ENCODE measurements at places on chromosomes 3 and 15. TPM values are rescaled to one million over a fixed set of nuclear protein-coding genes. Genes with fewer than 3 reads are reported as not detected.

DNA sequence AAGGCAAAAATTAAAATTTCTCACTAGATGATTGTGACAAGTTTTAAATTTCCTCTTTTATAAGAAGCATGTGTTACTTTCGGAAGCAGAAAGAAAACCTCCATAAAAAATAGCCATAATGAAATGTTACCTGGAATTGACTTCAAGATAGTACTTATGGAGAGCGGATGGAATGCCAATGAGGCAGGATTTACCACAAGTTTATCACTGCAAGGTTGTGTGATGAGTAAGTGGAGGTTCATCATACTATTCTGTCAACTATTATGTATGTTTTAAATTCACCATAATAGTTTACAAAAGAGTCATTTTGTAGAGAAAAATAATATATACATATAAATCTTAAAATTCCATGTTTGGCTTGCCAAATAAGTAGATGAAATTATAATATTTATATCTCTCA lies 230.3 kb downstream of the SCAPER start:
- no peak for DNase-seq

GRCh38 chr15:79352206-79352605 lies 41.3 kb downstream of the TMED3 start:
- no peak for DNase-seq

DNA sequence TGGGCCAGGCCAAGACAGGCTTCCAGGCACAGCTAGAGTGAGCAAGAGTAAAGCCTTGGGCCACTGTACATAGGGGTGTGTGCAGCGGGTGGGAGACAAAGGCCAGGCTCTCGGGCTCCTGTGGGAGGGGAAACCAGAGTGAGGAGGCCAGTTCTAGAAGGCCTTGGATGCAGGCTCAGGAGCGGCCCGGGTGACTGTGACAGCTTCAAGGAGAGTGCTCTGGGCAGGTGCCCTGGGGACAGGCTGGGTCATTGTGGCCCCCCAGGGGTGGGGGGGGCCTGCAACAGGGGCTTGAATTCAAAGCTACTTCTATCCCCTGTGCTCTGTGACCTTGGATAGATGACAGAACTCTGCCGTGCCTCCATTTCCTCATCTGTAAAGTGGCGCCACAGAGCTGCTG lies 109.2 kb downstream of the DNAJB8 start:
- no peak for DNase-seq

GRCh38 chr3:45214061-45214680 lies 11.9 kb downstream of the TMEM158 start:
- no peak for DNase-seq

- peak; percentile 57 for DNase-seq
Observed at GRCh38 chr15:57213862-57214261, 162.4 kb upstream of the CGNL1 start.

GRCh38 chr3:140023616-140024530 lies 88.9 kb downstream of the CLSTN2 start:
- DNase-seq: no peak

- DNase-seq: no peak
Observed at GRCh38 chr3:16085884-16086608, 88.4 kb upstream of the GALNT15 start.

DNA sequence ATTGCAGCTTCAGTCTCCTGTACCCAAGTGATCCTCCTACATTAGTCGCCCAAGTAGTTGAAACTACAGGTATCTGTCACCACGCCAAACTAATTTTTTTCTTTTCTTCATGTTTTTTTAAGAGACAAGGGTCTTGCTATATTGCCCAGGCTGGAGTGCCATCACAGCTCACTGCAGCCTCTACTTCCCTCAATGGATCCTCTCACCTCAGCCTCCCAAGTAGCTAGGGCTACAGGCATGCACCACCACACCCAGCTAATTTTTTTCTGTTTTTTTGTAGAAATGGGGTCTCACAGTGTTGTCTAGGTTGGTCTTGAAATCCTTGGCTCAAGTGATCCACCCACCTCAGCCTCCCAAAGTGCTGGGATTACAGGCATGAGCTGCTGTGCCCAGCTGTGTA lies 89.5 kb downstream of the ZNF609 start:
- DNase-seq: no peak

GRCh38 chr3:17320266-17320665 lies 422.2 kb downstream of the TBC1D5 start:
- no peak for DNase-seq

DNA sequence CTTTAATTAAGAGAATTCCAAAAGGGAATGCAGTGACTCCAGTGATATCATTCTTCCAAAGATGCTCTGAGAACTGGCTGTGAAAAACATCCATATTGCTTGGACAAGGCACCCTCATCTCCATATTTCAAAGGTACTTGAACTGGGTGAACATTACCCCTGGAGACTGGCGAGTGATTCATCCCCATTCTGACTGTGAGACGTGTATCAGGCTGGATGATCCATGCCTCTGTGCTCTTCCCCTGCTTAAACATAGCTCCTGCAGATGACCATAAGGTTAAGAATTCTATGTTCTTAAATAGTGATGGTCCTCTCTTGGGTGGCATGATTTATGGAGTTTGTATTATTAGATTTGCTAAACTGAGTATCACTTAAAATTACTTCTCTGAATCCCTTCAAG lies 137.8 kb downstream of the GABRB3 start:
- DNase-seq: no peak

- DNase-seq: no peak
Observed at GRCh38 chr15:58466566-58466965, 34.8 kb downstream of the LIPC start.

GRCh38 chr15:34038871-34039789 lies at the start of gene AVEN:
AVEN (minus strand) TSS chr15:34039204; CDS start chr15:34039046, 158 bp downstream.
- no peak for DNase-seq

GRCh38 chr3:153673853-153674252 lies 447.3 kb upstream of the ARHGEF26 start:
- DNase-seq: no peak

- no peak for DNase-seq
Observed at GRCh38 chr3:138072796-138073195, 42.6 kb downstream of the DZIP1L start.

GRCh38 chr3:47149339-47149933 lies 14.5 kb downstream of the SETD2 start:
- DNase-seq: no peak

DNA sequence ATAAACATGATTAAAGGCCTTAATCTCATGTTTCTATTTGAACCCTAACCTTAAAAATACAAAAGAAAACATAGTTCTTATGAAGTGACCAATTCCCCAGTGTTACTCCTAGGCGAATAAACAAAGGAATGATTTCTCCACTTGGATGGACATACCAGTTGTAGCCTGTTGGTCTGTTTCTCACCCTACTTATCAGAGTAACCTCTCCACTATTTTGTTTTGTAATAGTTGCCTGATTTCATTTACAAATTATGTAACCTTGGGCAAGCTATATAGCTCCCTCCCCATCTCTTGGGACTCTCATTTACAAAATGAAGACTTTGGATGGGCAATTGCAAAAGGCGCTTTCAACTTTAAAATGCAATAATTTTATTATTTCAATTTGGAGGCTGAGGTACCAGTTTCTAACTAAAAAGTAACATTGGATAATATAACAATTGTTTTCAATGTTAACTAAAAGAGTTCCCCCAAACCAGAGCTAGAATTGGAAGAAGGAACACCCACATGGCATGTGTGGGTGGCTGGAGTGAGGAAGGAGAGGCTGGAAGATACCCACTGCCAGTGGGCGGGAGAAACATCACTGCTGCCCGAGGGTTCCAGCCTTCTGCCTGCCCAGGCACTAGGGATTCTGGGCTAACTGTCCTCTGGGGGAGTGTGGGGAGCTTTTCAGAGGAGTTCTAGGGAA lies 74.2 kb downstream of the RFTN1 start:
- no peak for DNase-seq

- no peak for DNase-seq
Observed at GRCh38 chr15:50277370-50277769, 11.8 kb upstream of the HDC start.

GRCh38 chr15:78878356-78878755 lies 5.7 kb downstream of the MORF4L1 start:
- no peak for DNase-seq

DNA sequence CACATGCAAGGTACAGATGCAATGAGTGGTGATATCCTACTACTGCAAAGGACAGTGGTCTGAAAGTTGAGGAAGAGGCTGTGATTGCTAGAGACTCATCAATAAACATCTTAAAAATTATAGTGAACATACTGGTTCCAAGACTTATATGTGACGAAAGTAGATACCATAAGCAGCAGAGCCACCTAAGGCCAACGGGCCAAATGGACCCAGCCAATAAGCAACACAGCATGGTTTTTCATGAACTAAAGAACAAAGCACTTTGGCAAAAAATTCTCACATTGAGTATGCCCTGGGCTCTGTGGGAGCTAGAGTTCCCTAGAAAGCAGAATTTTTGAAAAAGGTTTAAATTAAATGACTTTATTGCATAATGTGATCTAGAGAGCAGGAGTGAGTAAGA lies 272.1 kb downstream of the SI start:
- no peak for DNase-seq

GRCh38 chr3:158313338-158313927 lies 203.5 kb downstream of the RSRC1 start:
- no peak for DNase-seq

- DNase-seq: no peak
Observed at GRCh38 chr3:7576071-7576470, 715.2 kb downstream of the GRM7 start.

DNA sequence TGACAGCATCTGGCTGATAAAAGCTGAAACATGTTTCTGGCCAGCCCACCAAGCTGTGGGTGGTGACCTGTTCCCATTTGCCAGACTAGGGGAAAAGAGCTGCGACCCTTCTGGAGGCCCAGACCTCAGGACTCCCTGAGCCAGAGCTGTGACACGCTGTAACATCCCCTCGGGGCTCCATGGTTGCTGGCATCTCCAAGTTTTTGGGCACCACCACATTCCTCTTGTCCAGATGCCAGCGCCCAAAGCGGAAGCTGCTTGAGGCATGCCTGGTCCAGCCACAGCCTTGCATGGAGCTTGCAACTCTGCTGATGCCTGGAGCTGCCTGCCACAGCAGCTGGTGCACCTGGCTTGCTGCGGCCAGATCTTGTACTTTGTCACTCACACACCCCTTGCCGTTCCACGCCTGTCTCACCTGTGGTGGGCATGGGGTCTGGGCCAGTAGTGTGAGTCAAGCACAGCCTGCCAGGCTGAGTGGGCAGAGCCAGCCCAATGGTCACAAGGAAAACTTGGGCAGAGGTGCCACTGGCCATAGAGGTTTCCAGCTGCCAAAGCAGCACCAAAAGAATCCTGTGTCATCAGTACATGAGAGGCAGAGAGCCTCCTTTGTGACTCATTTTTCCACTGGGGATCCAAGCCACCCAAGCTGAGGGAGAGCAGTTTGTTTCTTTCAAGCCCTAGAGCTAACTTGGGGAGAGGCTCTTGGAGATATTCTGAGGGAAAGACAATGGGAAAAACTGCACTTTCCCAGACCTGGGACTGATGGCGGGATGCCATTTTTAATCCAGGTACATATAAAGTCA lies 45.7 kb upstream of the PTX3 start:
- no peak for DNase-seq

- no peak for DNase-seq
Observed at GRCh38 chr15:49439678-49440395, 16.8 kb downstream of the FGF7 start.

DNA sequence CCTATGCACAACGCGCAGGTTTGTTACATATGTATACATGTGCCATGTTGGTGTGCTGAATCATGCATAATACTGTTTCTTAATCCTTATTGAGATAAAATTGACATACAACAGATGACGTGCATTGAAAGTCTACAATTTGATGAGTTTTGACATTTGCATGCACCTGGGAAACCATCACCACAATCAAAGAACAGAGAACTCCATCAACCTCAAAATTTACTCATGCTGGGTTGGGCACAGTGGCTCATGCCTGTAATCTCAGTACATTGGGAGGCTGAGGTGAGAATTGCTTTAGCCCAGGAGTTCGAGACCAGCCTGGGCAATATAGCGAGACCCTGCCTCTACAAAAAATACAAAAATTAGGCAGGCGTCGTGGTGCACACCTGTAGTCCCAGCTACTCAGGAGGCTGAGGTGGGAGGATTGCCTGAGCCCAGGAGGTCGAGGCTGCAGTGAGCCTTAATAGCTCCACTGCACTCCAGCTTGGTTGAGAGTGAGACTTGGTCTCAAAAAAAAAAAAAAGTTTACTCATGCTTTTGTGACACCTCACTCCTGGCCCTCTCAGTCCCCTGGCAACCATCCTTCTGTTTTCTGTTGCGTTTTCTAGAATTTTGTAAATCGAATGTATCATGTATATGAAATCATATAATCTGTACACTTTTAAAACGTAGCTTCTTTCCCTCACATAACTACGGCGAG lies 56.6 kb downstream of the BHLHE40 start:
- no peak for DNase-seq

DNA sequence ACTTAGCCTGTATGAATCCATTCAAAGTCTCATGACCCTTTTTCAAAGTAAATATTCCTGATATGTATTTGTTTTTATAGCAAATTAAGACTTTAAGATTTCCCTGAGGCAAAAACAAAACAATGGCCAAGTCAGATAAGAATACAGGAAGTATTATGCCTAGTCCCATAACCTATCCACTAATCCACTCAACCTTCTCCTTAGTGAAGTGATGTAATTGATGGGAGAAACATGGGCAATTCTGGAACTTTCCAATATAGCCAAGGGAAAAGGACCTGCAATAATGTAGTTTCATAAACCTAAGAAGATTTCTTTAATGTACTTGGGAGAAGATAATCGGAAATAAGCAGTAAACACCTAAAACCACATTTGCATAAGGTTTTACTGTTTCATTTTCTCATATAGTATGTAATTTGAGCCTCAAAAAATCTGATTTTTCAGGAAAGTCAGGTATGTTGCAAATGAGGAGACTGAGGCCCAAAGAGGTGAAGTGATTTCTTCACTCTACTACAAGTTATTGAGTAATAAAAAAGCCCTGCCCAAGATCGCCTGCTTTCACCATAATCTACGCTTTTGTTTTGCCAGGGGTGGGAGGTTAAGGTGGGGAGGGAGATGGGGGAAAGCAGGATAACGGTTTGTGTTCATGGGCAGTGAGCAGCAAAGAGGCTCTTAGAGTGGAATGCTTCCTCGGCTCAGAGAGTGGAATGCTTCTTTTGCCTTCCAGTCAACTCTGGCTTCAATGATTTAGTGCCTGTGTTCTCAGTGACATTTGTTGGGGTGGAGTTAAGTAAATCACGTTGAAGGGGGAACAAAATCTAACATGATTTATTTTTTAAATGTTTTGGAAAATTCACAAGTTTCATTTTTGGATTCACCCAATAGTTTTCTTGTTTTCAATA lies 95.0 kb upstream of the FNDC3B start:
- peak; percentile 51 for DNase-seq

- no peak for DNase-seq
Observed at GRCh38 chr15:94259863-94260262, 28.5 kb downstream of the MCTP2 start.

SLC9C1 gene
- polyA plus RNA-seq: 0.64 TPM

LDHAL6B gene
- 0.31 TPM for polyA plus RNA-seq

GOLGA8J gene
- 0.69 TPM for polyA plus RNA-seq

SAMD7 gene
- polyA plus RNA-seq: not detected

PIK3CA gene
- polyA plus RNA-seq: 34.1 TPM

TNNC1 gene
- 4.3 TPM for polyA plus RNA-seq

MRAS gene
- polyA plus RNA-seq: 31.4 TPM

BTLA gene
- 0.25 TPM for polyA plus RNA-seq

TMEM207 gene
- polyA plus RNA-seq: 19.5 TPM

MESP2 gene
- 0.53 TPM for polyA plus RNA-seq

WWTR1 gene
- polyA plus RNA-seq: 107 TPM

REC114 gene
- not detected for polyA plus RNA-seq

MAP3K13 gene
- polyA plus RNA-seq: 51.7 TPM

COLQ gene
- polyA plus RNA-seq: 4.4 TPM

ZNF80 gene
- polyA plus RNA-seq: not detected

ZDHHC19 gene
- 0.30 TPM for polyA plus RNA-seq

TMIE gene
- 1.3 TPM for polyA plus RNA-seq

SYNPR gene
- polyA plus RNA-seq: 0.12 TPM

CD80 gene
- 0.13 TPM for polyA plus RNA-seq

HCLS1 gene
- polyA plus RNA-seq: 5.3 TPM

GRM7 gene
- 1.6 TPM for polyA plus RNA-seq

Data from right renal pelvis (tissue), 4 donors.